ENCODE measurements at places on chromosomes 3 and 15. TPM values are rescaled to one million over a fixed set of nuclear protein-coding genes. Genes with fewer than 3 reads are reported as not detected.

Gene CCDC80
- 5.2 TPM for total RNA-seq

Gene CLDN18
- 0.16 TPM for total RNA-seq

Gene ISLR
- 0.50 TPM for total RNA-seq

Gene AQR
- 57.9 TPM for total RNA-seq

Gene OR5K2
- total RNA-seq = not detected

Gene UROC1
- not detected for total RNA-seq

Gene KY
- not detected for total RNA-seq

Gene MPI
- total RNA-seq = 65.1 TPM

Gene SEC22A
- 11.1 TPM for total RNA-seq

Gene CPLX3
- 0.09 TPM for total RNA-seq

Gene P3H2
- 36.2 TPM for total RNA-seq

Gene TPRA1
- total RNA-seq = 20.3 TPM

Gene EPHB3
- 6.3 TPM for total RNA-seq

Gene DAZL
- total RNA-seq = 4.3 TPM

Gene CA12
- 2.8 TPM for total RNA-seq

Gene HRG
- 0.11 TPM for total RNA-seq

Gene ITIH1
- 0.69 TPM for total RNA-seq

Gene DCLK3
- total RNA-seq = 0.55 TPM

Gene CD276
- total RNA-seq = 153 TPM

Gene SCN11A
- total RNA-seq = 0.27 TPM

Gene BUB1B
- 192 TPM for total RNA-seq

Gene CLDN16
- not detected for total RNA-seq

Gene UCN2
- total RNA-seq = 0.46 TPM

Gene IL17RD
- 72.9 TPM for total RNA-seq

Data from WTC11 (cell line).